ENCODE measurements at places on chromosomes 12 and 14.
A peak's percentile ranks its signal among the peaks of the same experiment; 100 is the strongest.

GRCh38 chr12:63952995-63953394 lies 108.5 kb downstream of the SRGAP1 start:
- no peak for DNase-seq

DNA sequence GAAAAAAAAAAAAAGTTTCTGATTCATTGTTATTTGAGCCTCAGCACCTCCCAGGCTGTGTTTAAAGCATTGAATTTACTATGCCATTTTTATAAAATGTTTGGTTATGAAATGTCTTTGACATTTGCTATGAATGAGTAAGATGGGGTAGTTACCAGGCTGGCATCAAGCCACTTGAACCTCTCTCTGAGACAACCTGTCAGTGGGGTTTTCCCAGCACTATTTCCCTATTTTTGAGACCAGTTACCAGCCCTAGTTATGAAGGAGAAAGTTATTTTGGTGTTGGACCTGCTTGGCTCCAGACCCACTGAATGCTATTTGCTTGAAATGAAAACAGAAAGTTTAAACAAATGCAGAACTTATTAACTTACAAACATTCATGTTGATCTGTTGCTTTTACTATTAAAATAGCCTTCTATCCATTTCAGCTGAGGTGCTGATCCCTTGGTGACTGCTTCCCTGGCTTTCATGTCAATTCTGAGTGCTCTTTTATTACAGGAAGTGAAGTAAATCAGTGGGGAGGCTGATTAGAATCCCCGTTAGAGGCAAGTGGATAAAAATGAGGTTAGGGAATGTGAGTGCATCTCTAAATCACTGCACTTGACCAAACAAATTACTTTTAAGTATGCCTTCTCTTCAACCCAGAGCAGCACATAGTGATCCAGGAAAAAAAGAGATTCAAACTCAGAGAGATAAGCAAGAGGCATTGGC lies 37.8 kb downstream of the LLPH start:
- no peak for DNase-seq

DNA sequence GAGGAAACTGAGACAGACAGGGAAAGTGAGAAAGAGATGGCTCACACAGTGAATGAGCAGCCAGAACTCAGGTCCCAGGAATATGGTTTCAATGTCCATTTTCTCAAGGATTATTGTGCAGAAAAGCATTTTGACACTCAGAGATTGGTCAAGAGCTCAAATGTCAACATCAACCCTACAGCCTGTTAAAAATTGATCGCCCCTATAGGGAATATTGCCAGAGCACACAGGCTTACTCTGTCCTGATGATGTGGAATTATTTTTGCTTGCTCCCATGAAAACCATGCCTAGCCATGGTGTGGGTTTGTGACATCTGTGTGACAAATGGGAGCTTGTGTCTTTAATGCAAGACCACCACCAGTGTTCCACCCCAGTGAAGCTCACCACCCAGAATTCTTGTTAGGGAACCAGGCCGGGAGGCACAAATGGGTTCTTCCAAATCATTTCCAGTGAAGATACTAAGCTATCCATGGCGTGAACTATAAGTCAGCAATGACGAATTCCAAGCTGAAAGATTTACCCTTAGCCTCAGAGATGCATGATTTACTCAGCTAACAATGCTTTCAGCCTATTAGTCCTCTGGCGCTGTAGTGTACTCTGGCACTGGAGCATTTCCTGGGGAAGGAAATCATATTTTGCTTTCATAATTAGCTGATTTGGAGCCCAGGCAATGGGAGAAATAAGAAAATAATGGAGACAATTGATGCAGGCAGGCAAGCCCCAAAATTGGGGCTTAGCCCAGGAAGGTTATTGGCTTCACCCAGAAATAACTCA lies 1188.2 kb upstream of the TMEM132C start:
- no peak for DNase-seq

DNA sequence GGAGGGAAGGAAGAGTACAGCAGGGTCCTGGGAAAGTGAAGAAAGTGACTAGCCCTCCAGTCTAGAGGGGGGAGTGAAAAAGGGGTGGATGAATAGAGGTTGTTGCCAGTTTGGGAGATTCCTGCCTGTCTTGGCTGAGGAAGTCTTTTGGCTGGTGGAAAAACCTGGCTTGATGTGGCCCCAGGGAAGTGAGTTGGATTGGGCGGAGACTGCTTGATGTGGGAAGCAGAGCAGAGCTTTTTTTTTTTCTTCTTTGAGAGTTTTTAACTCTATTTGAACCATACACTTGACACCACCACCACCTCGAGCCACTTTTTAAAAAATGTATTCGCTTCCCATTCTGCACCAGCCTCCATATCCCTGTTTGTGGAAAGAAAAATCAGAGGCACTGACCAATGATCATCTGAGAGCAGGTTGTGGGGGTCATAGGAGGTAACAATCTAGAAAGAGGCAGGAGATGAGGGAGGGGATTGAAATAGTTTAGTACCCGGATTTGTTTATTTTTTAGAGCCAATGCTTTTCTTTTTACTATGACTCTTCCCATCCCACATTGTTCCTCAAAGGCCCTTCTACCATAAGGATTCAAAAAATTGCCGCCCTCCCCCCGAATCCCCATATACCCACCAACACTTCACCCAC lies 690 bp upstream of the DTX3 start:
- DNase-seq: no peak

- no peak for DNase-seq
These were observed 141.0 kb upstream of the ARHGAP5 start for GRCh38 chr14:31936115-31936514.

DNA sequence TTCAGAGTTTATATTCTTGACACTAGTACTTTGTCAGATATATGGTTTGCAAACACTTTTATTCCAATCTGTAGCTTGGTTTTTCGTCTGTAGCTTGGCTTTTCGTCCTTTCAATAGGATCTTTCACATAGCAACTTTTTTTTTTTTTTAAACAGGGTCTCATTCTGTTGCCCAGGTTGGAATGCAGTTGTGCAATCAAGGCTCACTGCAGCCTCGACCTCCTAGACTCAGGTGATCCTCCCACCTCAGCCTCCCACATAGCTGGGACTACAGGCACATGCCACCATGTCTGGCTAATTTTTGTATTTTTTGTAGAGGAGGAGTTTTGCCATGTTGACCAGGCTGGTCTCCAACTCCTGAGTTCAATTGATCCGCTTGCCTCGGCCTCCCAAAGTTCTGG lies 460.4 kb upstream of the SOX5 start:
- no peak for DNase-seq

GRCh38 chr14:75333606-75334548 lies 55.2 kb downstream of the FOS start:
- DNase-seq: peak; percentile 24

DNA sequence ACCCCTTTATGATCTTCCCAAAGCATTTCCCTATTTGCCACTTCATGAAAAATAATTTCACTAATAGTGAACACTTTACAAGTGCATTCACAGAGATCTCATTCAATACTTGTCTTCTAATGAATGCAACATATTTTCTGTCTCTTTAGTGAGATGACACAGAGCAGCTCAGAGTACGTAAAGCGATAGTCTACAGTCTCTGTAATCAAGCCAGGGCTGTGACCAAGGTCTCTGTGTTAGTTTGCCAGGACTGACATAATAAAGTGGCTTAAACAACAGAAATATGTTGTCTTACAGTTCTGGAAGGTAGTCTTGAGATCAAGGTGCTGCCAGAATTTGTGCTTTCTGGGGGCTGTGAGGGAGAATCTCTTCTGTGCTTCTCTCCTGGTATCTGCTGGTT lies 33.1 kb upstream of the FRS2 start:
- no peak for DNase-seq

DNA sequence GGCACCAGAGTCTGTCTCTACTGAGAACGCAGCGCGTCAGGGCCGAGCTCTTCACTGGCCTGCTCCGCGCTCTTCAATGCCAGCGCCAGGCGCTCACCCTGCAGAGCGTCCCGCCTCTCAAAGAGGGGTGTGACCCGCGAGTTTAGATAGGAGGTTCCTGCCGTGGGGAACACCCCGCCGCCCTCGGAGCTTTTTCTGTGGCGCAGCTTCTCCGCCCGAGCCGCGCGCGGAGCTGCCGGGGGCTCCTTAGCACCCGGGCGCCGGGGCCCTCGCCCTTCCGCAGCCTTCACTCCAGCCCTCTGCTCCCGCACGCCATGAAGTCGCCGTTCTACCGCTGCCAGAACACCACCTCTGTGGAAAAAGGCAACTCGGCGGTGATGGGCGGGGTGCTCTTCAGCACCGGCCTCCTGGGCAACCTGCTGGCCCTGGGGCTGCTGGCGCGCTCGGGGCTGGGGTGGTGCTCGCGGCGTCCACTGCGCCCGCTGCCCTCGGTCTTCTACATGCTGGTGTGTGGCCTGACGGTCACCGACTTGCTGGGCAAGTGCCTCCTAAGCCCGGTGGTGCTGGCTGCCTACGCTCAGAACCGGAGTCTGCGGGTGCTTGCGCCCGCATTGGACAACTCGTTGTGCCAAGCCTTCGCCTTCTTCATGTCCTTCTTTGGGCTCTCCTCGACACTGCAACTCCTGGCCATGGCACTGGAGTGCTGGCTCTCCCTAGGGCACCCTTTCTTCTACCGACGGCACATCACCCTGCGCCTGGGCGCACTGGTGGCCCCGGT lies at the start of gene PTGDR:
Gene PTGDR (plus strand): TSS at position 198 of the 778 bp plus-strand sequence. CDS start 117 bp downstream, at position 315.
- DNase-seq: no peak

DNA sequence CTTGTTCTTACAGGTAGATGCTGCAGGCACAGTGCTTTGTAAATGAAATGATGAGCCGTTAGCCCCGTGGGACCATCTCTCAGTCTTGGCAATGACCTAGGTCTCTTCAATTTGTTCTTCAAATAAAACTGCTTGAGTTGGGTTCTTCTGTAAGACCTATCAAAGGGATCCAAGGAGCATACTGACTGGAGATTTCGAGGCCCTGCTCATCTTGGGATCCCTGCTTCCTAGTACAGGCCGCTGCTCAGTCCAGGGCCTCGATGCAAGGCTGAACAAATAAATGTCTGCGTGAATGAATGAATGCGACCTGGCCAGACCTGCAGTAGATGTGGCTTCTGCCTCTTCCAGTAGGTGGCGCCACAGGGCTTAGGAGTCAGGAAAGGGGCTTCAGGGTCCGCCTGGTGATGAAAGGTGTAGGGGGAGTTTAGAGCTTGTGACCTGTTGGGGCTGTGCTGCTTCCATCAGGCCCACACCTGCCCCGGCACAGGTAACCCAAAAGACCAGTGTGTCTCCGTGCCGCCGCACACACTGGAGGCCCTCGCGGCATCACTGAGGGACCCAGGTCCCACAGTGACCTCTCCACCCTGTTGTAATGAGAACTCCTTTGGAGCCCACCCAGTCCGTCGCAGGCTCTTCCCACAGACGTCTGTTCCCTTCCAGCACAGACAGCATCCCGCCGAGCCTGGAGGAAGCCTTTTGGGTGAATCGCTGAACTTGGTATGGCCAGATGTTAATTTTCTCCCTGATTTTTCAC lies 4.4 kb downstream of the CACNA1C start:
- DNase-seq: no peak

DNA sequence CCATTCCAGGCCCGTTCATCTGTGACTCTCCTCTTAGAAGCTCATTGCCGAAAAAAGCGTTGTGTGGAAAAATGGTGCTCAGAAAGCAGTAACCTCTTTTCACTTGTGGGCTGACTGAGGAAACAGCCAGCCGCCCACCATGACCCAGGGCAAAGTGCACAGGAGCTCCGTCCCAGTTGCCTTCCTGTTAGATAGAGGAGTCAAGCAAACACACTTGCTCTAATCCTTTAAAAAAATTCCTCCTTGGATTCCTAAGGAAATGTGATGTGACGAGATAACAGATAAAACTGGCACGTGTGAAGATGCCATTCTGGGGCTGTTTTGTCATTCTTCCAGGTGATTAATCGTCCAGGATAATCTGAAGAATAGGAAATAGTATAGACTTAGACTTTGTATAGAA lies 396.8 kb upstream of the DDHD1 start:
- no peak for DNase-seq

DNA sequence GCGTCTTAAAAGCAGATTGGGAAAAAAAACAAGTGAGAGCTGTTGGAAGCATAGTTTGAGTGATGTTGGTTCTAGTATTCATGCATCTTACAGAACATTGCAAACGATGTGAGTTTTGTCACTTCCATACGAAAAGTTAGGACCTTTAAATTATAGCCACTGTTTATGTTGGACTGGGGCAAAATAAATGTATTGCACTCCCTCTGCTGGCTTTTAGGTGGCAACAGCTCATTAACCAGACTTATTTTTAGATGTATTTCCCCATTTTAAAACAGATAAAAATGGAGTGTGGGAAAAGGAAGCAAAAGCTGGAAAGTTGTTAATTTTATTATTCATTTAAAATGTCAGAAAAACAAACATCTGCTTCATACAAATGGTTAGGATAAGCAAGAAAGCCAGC lies 111.9 kb downstream of the LGR5 start:
- DNase-seq: no peak

DNA sequence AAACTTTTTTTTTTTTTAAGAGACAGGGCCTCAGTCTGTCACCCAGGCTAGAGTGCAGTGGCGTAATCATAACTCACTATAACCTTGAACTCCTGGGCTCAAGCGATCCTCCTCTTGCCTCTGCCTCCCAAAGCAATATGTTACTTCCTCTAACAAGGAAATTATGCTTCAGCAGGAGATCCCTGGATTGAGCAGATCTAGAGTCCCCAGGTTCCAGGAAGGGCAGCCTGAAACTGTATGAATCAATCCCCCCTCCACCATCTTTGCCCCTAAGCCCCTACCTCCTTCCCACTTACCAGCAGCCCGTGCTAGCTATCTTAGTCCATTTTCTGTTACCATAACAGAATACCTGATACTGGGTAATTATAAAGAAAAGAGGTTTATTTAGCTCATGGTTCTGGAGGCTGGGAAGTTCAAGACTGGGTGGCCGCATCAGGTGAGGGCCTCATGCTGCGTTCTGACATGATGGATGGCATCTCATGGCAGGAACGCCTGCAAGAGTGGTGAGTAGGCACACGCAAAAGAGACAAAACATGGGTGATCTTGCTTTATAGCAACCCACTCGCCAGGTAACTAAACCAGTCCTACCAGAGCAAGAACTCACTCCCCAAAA lies 5.0 kb downstream of the TAMALIN start:
- DNase-seq: no peak

GRCh38 chr14:69632164-69632563 lies 20.8 kb downstream of the SUSD6 start:
- no peak for DNase-seq

GRCh38 chr12:71780237-71780822 lies 25.7 kb downstream of the RAB21 start:
- peak; percentile 20 for DNase-seq

- DNase-seq: no peak
These were observed 179.3 kb upstream of the PZP start for GRCh38 chr12:9387450-9387849.

DNA sequence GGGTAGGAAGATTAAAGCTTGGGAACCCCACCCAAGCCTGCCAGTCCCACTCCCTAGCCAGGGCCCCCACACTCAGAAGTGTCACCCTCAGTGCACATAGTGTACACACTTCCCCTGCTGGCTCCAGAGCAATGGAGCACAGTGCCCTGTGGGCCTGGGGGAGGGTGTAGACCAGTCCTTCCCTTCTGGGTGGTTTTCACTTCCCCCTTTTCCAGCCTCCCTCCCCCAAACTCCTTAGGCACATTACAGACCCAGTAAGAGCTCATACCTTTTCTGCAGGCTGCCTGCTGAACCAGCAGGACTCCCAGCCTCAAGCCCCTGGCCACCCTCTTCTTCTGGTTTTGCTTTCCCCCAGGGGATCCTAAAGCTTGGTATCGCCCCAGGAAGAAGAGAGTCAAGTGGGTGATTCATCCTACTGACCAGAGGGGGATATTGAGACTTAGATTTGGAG lies at the start of gene ZNF385A:
Gene ZNF385A (minus strand): TSS at position 143 of the 451 bp plus-strand sequence. CDS start 219 bp downstream, outside the sequence.
- no peak for DNase-seq
